ENCODE measurements at places on chromosomes 5 and 9.

DNA sequence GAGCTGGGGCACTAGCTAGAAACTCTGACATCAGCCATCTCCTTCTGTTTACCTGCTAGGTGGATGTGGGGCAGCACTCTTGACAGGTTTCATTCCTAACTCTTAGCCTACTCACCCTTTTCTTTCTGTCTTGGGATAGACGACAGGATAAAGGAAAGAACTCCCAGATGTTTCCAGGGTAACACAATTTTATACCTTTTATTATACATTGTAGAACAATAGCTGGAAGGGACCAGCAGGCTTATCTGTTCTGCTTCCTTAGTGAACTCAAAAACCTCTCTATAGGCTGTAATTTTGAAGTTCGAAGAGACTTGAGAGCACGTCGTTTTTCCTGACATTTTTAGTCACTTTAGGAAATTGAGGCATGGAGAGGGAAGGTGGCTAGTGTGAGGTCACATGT lies 13.2 kb downstream of the SPTAN1 start:
- no peak for DNase-seq

- no peak for DNase-seq
Observed at GRCh38 chr9:81462801-81463200, 226.5 kb downstream of the TLE1 start.

DNA sequence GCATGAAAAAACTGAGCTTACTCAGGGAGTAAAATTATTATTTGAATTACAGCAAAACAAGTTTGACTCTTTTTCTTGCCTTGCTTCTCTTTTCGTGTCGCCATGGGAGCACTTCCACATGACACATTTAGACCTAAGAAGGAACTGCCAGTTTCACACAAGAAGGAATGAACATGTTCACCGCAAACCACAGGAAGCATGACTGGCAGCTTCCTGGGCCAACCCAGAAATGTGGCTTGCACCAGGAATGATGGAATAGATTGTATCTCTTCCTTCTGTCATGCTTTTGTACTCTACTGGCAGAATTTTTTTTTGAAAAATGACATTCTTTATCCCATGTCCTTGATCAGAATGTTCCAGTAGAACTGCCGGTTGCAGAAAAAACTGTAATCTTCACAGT lies 32.9 kb upstream of the MAN2A1 start:
- DNase-seq = no peak

DNA sequence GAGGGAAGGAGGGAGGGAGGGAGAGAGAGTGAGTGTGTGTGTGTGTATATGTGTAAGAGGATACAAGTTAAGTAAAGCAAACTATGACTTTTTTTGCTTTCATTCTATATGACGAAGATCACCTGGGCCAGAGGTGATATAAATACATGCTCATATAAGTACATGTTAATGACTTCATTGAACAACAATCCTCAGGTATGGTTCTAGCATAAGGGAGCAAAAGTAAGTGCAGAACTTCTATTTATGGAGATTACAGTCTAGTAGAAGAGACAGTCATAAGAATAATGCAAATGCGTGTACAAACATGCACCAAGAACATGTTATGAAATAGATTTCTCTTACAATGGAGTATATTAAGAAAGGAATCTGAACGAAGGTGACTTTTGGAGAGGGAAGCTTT lies 1804.0 kb downstream of the MAT2B start:
- DNase-seq = no peak

DNA sequence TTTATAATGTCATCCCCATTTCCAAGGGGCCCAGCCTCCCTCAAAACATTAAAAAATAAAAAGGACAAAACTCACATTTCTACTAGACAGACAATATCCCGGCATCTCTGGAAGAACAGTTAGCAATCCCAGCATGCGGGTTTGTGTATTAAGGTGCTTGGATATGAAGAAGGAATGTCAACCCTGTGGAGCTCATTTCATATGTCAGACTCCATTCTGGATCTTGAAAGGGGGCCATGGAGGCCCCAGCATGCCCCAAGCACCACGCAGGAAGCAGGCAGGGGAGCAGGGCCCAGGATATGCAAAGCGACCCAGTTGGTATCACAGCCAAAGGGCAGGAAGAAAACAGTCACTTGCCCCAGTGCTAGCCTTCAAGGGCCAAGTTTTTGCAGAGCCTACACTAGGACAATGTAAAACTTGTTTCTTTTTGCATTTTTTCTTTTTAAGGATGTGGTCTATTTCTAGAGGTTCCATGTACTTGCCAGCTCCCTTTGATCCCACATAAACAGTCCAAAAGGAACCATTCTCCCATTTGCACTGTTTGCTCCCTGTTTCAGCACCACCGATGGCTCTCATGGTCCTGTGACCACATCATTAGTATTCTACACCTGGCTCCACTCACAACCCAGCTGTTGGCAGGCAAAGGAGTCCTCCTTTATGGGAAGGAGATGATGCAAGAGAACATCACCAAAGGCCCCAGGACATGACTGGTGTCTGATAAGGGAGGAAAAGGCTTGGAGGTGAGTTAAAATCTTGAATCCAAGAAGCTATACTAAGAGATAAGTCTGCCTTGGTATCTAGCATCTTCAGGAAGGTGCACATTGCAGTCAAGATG lies 58.3 kb downstream of the FGF1 start:
- no peak for DNase-seq

GRCh38 chr9:8823131-8823895 lies 1023.7 kb upstream of the DMAC1 start:
- DNase-seq = no peak

DNA sequence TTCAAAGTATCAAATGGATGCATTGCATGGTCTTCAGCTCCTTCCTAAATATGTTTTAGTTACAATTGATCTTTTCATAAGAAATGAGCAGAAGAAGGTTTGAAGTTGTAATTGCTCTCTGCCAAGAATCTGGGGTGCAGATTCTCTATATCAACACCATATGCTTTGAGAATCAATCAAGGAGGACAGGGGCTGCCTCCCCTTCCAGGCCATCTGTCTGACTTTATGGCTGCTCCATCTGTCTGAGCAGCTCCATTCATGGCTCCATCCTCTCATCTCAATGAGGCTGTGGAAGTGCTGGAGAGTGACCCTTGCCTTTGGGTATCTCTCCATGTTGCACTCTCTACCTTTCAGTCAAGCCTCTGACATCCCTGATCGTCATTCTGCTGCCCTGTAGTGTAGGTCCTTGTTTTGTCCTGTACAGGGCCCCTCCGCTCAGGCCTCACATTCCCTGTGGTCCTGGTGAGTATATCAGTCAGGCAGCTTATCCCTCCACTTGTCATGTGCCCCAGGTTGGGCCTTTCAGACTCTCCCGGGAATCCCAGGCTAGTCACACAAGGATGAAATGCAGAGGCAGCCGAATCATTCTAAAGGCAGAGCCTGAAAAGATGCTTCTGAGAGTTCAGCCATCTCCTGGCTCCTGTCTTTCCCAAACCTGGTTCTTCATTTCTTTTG lies 14.0 kb upstream of the SV2C start:
- no peak for DNase-seq

DNA sequence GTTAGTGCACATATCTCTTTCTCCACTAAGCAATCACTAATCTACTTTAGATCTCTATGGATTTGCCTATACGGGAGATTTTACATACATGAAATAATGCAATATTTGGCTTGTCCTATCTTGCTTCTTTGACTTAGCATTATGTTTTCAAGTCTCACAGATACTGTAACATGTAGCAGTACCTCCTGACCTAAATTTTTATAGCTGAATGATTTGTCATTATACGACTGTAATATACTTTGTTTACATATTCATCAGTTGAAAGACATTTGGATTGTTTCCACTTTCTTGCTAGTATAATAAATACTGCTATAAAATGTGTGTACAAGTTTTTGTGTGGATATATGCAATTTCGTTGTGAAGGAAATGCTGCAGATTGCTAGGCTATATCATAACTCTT lies 1520.8 kb upstream of the CDH6 start:
- no peak for DNase-seq

DNA sequence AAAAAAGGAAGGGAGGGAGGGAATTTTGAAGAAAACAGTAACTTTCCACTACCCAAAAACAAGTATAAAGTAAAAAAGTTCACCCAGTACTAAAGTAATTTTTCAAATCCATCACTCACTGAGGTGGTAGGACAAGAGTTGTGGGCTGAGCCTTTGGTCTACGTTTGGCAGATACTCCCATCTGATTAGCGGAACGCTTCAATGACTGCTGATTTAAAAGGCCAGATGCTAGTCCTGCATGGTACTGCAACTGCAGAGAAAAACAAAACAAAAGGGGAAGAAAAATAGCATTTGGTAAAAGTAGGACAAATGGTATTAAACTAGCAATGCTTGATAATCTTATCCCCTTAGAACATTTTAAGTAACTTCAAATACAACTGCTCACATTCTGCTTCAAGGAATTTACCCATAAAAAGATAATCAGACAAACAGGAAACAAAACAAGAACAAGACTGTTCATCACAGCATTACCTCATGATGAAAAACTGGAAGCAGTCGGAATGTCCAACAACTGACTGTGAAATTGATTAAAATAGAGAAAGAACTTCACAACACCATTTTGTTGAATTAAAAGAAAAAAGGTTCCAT lies 65.4 kb downstream of the MED27 start:
- no peak for DNase-seq

DNA sequence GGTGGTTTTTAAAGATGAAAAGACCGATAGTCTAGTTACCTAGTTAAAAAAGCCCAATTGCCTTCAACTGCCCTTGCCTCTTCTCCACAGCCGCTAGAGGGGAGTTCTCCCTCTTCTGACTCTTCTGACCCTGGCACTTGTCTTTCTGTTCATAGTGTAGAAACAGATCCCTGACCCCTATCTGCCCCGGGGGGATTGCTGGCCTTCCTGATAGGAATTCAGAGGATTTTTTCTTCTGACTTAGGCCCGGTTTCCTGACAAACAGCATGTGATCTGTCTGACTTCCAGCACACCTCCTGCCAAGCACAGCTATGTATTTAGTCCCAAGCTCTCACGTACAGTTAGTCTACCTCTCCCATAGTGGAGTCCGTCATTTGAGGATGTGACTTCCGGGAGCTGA lies 5.0 kb upstream of the TMEM268 start:
- no peak for DNase-seq

GRCh38 chr5:84372066-84372695 lies 12.5 kb downstream of the EDIL3 start:
- DNase-seq = no peak

GRCh38 chr5:90878081-90878480 lies 319.5 kb downstream of the ADGRV1 start:
- no peak for DNase-seq

GRCh38 chr9:6072865-6073264 lies 57.4 kb upstream of the RANBP6 start:
- no peak for DNase-seq

- no peak for DNase-seq
Observed at GRCh38 chr5:60453186-60453976, 246.6 kb downstream of the DEPDC1B start.

- no peak for DNase-seq
Observed at GRCh38 chr5:82164176-82164976, 113.8 kb downstream of the RPS23 start.
